SK-N-SH (cell line): ENCODE measurements at places on chromosomes 7 and 10.

- DNase-seq = no peak
Observed at GRCh38 chr10:29839826-29840515, 205.2 kb upstream of the SVIL start.

DNA sequence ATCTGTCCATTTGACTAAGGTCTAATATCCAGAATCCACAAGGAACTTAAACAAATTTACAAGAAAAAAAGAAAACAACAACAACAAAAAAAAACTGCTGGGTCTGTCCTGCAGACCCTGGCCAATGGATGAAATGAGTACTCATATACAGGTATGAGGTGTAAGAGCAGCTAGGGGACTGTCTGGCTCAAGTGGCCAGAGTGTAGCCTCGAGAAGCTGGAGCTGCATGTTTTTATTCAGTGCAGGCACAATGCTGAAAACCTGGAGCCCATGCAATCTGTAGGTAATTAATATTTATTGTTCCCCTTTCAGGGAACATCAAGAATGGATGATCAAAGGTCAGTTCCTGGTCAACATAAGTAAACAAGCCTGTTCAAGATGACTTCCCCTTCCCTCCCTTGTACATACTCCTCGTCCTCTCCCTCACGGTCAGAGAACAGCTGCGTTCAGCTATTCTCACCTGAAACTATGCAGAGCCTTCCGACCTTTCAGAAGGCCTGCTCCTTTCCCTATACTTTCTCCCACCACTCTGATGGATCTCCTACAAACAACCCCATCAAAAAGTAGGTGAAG lies 15.5 kb downstream of the CYP2C19 start:
- no peak for DNase-seq

DNA sequence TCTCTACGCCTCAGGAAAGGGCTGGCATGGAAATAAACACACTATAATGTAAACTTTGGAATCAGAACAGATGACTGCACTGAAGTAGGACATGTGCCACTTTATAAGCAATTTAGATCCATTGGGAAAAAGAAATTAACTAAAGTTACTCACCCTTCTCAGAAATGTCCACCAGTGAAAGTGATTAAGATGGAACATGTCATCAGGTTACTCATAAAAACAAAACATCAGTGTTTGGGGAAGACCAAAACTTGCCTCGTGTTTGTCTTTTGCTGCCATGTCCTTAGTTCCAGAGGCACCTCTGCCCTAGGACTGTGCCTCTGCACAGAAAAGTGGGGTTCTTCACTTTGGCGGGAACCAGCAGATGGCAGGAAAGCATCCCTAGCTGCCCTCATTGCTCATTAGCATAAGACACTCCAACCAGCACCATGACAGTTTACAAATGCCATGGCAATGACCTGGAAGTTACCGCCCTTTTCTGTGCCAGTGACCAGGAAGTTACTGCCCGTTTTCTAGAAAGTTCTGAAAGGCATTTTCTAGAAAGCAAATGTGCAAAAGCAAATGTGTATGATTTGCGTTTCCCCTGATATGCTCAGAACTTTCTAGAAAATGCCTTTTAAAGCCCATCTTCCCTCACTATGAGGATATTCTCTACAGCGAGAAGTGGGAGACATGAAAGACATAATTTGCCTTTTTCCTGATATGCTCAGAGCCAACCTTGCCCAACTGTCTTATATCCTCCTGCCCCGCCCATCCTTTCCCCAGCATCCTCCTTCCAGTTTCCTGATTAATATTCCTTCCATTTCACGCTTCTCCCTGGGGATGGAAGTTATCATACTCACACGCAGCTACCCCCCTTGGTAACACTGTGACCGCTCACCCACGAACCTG lies 258.2 kb downstream of the USP6NL start:
- DNase-seq = no peak

- no peak for DNase-seq
Observed at GRCh38 chr7:17472939-17473338, 174.5 kb downstream of the AHR start.

GRCh38 chr10:84196941-84197340 lies 2.6 kb downstream of the CDHR1 start:
- DNase-seq = no peak

- DNase-seq = no peak
Observed at GRCh38 chr10:131043039-131043691, 268.4 kb downstream of the TCERG1L start.

- no peak for DNase-seq
Observed at GRCh38 chr7:101432316-101432715, 69.6 kb downstream of the COL26A1 start.

DNA sequence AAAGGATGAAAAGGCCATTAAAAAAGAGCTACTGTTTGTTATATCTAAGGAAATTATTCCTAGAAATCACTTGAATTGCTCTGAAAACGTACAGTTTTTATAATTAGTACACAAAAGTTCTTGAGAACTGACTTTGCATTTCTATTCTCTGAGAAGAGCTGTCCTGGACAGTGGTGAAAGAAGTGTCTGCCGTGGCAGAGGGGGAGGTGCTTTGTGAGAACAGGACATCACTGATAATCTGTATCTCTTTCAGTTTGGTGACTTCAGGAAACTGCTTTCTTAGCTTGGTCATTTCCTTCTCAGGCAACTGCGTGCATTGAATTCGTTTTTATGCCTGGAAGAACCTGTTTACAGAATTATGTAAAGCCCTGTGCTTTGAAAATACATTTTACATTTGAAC lies 52.1 kb downstream of the POLL start:
- no peak for DNase-seq

DNA sequence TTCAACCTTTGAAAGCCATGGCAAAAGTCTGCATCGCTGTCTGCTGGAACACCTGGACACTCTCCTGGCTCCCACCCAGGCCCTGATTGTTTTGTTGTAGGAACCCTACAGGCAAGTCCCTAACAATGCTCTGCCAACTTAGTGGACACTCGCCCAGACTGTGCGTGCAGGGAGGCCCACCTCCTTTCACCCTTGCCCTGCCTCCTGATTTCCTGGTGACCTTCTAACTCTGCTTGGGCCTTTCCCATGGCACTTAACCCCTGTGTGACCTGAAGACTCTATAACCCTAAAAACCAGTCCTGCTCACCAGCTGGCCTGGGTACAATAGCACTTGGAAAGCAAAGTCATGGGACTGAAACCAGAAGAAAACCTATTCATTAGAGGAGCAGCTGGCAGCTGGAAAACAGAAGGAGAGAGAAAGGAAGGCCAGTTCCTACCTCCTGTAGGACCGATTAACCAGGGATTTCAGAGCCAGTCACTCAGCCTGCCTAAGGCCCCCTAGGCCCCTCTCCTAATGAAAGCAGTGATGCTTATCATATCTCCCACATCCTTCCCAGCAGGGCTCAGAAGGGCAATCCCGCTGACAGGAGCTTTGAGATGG lies 82.7 kb upstream of the KMT2E start:
- peak; percentile 86 for DNase-seq

- DNase-seq = peak; percentile 35
Observed at GRCh38 chr10:24240041-24240751, 31.3 kb downstream of the KIAA1217 start.

GRCh38 chr10:69731184-69731583 lies 70.5 kb upstream of the COL13A1 start:
- no peak for DNase-seq

DNA sequence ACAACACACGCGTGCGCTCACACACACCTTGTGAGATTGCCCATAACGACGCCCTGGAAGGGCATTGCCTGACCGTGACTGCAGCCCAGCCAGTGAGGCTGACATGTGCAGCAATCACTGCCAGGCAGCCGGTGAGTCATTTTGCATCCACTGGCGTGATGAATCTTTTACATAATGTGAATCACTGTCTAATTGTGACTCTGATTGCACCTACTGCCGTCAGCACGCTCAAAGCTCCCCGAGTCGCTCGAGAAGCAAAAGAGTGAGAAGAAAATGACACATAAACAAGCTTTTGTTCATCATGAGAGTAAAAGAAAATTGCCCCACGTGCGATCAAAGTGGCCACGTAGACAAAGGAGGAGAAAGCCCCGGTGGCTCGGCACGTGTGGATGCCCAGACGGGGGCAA lies 117.4 kb upstream of the PFKP start:
- DNase-seq = no peak

DNA sequence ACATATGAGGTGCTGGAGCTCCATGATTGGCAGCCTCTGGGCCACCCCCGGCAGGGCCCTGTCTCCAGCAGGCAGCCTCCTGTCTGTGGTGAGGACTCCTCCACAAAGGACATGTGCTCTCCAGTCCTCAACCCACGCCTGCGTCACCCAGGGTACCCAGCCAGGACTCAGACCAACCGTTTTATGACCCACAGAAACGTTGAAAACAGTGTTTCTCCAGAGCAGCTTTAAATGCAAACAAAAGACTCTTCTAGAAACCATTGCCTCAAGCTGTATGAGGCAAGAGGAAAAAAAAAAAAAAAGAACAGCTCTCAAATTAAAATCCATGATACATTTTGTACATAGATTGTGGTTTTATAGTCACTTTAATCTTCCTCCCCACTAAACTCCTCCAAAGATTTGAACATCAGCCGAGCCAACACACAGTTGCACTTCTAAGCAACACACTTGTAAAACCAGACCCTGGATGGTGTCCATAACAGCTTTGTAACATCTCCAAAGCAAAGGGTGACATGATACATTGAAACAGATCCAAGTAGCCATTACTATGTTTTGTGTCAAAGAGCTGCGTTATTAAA lies 175.0 kb upstream of the LYZL2 start:
- DNase-seq = no peak

DNA sequence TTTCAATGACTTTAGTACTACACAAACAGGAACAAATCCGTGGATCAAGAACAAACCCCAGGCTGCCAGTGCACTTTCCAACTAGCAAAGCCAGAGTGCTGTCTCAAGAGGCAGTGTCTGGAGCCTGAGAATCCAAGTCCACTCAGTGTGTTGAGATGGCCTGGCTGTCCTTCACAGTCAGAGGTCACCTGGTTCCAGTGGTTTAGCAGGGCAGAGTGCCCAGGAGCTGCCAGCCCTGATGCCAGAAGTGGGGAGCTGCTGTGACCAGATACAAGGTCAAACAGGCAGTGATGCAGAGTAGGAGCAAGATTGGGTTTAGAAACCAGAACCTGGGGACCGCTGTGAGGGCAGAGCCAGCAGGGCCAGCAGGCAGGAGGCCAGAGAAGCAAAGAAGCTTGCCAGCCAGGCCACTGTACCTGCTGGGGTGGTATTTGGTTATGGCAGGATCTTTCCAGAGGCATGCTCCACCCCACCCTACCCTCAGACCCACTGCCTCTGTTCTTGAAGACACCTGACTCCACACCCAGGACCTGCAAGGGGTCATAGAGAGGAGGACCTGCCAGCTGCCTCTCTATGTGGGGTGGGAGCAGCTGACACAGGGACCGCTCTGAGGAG lies 35.6 kb upstream of the C10orf90 start:
- no peak for DNase-seq

- no peak for DNase-seq
Observed at GRCh38 chr7:69301253-69301652, 297.0 kb upstream of the AUTS2 start.

DNA sequence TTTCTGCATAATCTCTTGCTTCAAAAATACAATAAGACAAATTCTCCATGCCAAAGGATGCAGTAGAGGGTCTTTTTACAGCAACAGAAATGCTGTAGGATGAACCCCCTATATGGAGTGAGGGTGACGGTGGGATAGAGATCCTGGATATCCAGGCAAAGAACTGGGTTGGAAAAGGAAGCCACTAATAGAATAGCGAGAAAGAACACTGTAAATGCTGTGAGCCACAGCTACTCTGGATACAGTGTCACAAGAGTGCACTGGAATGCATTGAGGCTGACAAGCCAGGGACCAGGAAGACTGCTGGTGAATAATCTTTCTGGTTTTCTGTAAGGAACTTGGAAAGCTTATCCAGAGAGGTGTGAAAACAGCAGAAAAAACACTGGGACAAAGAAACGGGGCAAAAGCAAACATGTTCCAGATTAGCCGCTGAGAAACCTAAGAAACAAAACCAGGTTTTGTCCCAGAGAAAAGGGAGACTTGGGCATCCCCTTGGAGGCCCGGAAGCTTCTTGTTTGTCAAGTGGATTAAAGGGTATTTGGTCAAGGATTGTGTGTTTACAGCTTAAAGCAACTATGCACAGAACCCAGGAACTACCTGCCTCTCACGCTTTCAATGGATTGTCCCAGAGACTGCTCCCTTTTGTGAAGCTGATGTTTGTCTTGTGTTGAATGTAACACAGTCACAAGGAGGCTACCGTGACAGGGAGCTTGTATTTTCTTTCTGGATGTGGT lies 6.2 kb upstream of the MSMB start:
- no peak for DNase-seq

DNA sequence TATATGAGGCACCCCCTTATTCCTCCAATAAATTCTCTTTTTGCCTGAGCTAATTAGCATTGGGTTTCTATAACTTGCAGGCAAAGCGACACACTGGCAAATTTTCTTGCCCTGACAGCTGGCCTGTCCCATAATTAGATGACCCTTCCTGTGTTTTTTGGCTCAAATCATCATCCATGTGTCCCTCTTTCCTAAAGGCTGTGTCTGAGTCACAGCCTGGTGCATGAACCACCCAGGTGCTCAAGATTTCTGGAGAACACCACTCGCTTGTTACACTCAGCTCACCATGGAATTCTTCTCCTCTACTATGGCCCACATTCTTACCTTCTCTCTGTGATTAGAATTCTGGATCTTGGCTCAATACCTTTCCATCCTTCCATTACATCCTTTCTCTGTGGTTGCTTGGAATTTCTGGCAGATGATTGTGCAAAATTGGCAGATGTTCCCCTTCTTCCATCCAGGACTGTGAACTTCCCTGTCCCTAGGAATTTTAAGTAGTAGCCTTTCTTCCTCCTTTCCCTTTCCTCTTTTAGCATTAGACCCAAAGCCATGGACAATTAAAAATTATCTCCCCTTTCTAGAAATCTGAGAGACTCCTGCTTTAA lies 116.0 kb upstream of the ANKRD1 start:
- no peak for DNase-seq

DNA sequence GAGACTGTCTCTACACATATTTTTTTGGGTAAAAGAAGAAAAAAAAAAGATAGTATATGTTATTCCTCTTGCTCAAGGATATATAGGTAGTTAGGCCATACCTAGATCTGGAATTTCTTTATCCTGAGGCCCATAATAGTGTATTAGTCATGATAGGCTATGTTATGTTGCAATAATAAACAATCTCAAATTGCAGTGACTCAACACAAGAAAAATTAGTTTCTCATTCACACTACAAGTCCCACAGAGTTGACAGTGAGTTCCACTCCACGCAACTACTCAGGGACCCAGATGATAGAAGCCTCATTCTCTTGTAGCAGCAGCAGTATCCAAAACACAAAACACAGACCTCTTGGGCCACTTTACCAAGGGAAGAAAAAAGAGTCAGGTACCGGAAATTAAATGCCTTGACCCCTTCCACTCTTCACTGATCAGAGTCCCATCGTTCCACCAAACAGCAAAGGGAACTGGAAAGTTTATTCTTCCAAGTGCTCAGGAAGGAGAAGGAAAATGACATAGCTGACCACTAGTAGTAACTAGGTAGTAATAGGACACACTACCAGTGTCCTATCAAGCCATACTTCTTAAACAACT lies 7.4 kb upstream of the C10orf67 start:
- DNase-seq = no peak

GRCh38 chr7:2849941-2850766 lies 6.0 kb upstream of the GNA12 start:
- DNase-seq = no peak
